ENCODE measurements at places on chromosomes 2 and 18. TPM values are rescaled to one million over a fixed set of nuclear protein-coding genes. Genes with fewer than 3 reads are reported as not detected.

Gene RAX
- not detected for polyA plus RNA-seq

Gene CERKL
- not detected for polyA plus RNA-seq

Gene USP40
- 29.9 TPM for polyA plus RNA-seq

Gene CYP27A1
- polyA plus RNA-seq = not detected

Gene CCDC74B
- polyA plus RNA-seq = 22.8 TPM

Gene EFR3B
- 29.3 TPM for polyA plus RNA-seq

Gene KIAA2012
- polyA plus RNA-seq = not detected

Gene KLF7
- 31.5 TPM for polyA plus RNA-seq

Gene MOGAT1
- polyA plus RNA-seq = not detected

Gene GNAL
- 17.3 TPM for polyA plus RNA-seq

Gene ANKRD44
- polyA plus RNA-seq = 60.2 TPM

Gene ABCG5
- 0.38 TPM for polyA plus RNA-seq

Gene RUFY4
- polyA plus RNA-seq = not detected

Gene ATOH8
- 0.92 TPM for polyA plus RNA-seq

Gene NRP2
- polyA plus RNA-seq = 28.2 TPM

Gene SLC16A14
- polyA plus RNA-seq = 125 TPM

Gene GRB14
- 8.5 TPM for polyA plus RNA-seq

Gene SPDYA
- polyA plus RNA-seq = 0.22 TPM

Gene SDC1
- polyA plus RNA-seq = 14.9 TPM

Gene ASTL
- polyA plus RNA-seq = not detected

Gene AQP12A
- polyA plus RNA-seq = not detected

Gene MATN3
- 0.60 TPM for polyA plus RNA-seq

Gene PFN4
- not detected for polyA plus RNA-seq

Gene IMP4
- polyA plus RNA-seq = 81.4 TPM

Gene ADD2
- 52.5 TPM for polyA plus RNA-seq

Gene TUBB8B
- polyA plus RNA-seq = not detected

Gene SERPINB10
- polyA plus RNA-seq = not detected

Gene IL36A
- polyA plus RNA-seq = not detected

Gene LRRTM4
- 37.3 TPM for polyA plus RNA-seq

Gene KLHL30
- polyA plus RNA-seq = not detected

Gene NYAP2
- polyA plus RNA-seq = 1.1 TPM

Gene THSD7B
- 0.46 TPM for polyA plus RNA-seq

Gene LIPG
- polyA plus RNA-seq = 0.85 TPM

Gene CPS1
- polyA plus RNA-seq = 0.25 TPM

Gene PDE11A
- polyA plus RNA-seq = 0.89 TPM

Gene PTPRN
- 82.1 TPM for polyA plus RNA-seq

Gene GKN1
- not detected for polyA plus RNA-seq

Gene MDH1B
- 17.8 TPM for polyA plus RNA-seq

Gene MTHFD2
- 19.3 TPM for polyA plus RNA-seq

All from neural cell (in vitro differentiated cells).